AG04450 (cell line): ENCODE measurements at places on chromosomes 1 and 21.

DNA sequence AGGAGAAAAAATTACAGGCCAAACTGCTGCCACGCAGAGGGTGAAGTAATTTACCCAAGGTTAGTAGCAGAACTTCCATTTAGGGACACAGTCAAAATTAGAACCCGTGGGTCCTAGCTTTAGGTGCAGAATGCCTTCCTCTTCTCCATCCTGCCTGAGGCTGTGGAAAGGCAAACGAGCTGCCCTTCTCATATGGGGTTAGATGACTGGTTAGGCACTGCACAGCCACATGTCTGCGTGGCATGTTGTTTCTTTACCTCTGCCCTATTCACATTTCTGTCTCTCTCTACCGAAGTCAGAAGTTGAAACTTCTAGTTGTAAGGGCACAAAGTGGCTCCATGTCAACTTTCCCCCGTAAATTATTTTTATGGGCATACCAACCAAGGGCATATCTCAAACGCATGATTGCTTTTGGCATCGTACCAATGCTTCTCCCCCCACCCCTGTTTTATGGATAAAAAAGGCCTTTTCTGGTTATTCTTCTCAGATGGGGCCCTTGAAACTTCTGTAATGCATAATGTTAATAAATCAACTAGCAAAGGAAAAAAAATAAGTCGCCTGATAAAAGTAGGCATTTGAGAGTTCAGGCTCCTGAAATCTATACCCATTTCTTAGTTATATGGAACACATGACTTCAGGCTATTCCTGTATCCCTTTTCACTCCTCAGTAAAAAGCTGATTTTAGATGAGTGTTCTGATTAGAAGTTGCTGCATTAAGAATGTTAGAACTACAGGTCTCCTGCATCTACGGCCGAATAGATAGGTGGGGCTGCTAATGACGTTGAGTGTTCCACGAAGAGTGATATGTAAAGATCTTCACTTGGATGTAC is 139.6 kb upstream of the NRIP1 start:
- no peak for DNase-seq

- no peak for DNase-seq
Observed at GRCh38 chr21:42508371-42508770, 5.3 kb upstream of the SLC37A1 start.

DNA sequence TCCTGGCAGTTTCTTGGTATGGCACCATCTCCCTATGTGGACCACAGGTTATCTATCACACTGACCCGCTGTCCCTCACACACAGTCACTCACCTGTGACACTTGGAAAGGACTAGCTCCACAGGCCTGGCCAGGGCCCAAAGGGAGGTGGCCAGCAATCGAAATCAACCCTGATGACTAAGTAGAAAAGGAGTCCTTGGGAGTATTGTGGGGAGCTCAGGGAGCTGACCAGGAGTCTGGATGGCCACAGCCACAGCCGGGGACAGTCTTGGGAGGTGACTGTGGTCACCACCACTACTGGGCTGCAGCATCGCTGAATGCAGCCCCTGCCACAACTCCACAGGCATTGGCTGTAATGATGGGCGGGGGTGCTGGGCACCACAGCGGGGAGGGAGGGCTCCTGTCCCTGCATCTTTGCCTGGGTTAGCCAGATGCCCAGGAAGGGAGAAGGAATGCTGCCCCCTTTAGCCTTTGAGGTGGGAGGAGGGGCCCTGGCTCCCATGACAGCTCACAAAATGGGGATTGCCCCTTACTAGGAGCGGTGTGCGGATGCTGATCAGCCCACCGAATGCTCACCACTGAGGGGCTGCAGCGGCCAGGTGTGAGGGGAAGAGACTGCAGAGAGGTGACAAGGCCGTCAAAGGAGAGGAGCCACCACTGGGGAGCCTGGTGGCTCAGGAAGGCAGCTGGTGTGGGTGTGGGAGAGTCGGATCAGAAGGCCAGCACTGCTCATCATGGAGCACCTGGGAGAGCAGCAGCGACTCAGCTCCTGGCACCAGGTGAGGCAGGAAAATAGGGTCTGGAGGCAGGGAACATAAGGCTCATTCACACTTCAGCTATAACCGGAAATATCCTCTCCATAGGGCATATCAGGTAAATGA is 61.3 kb downstream of the H3-3A start:
- no peak for DNase-seq

- no peak for DNase-seq
Observed at GRCh38 chr1:26388791-26389445, 16.4 kb upstream of the ZNF683 start.

DNA sequence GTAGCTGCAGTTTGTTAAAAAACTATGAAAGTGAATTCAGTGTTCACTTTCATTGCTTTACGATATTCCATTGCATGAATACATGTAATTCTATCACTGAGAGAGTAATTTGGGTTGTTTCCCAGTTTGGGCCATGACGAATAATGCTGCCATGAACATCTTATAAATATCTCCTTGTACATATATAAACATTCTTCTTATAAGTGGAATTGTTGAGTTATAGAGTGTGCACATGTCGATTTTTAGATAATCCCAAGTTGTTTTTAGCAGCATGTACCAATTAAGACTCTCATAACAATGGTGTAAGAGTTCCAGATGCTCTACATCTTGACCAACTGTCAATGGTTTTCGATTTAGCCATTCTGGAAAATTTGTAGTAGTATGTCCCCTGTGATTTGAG is 40.9 kb downstream of the ALG6 start:
- DNase-seq, result peak; percentile 76

DNA sequence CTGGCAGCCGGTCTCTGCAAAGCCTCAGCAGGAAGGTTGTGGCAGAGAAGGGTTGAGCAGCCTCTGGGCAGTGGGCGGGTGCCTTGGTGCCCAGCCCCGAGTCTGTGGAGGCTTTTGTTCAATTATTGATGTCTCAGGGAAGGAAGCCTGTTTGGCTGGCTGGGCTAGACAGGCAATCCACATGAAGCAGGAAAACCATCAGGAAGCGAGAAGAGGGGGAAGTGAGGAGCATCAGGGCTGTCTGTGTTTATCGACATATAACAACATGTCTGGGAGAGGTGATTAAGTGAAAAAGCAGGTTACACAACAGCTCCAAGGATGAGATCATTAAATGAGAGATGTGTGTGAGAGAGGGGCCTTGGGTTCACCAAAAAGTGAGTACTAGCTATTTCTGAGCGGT is 105.4 kb downstream of the UBE2U start:
- no peak for DNase-seq

GRCh38 chr1:163427279-163427678 is 105.5 kb downstream of the NUF2 start:
- no peak for DNase-seq

GRCh38 chr1:16146279-16147155 is 9.4 kb downstream of the EPHA2 start:
- DNase-seq, result peak; percentile 80

GRCh38 chr21:17858747-17859146 is 39.6 kb upstream of the C21orf91 start:
- DNase-seq, result no peak

GRCh38 chr1:1270813-1271212 is 2.8 kb downstream of the UBE2J2 start:
- DNase-seq, result no peak

DNA sequence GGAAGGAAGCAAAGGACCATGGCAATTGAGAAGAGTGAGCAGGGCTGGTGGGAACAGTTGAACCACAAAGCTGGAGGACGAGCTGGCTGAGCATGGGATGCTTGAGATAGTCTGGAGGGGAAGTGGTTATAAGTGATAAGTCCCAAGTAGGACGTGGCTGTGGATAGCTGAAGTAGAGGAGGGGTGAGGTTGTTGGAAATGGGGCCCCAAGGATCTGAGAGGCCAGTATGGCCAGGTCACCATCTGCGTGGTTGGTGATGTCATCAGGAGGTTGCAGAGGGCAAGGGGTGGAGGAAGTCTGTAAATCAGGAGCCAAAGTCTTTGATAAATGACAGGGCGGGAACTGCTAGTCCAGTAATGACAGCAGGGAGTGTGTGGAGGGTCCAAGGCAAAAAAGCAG is 11.0 kb upstream of the REN start:
- no peak for DNase-seq

- DNase-seq, result no peak
Observed at GRCh38 chr1:27634985-27635367, at the start of gene FGR. FGR (minus strand) TSS chr1:27635185; CDS start chr1:27623916, 11,269 bp downstream.

GRCh38 chr1:215807218-215807617 is 240.1 kb downstream of the KCTD3 start:
- no peak for DNase-seq

DNA sequence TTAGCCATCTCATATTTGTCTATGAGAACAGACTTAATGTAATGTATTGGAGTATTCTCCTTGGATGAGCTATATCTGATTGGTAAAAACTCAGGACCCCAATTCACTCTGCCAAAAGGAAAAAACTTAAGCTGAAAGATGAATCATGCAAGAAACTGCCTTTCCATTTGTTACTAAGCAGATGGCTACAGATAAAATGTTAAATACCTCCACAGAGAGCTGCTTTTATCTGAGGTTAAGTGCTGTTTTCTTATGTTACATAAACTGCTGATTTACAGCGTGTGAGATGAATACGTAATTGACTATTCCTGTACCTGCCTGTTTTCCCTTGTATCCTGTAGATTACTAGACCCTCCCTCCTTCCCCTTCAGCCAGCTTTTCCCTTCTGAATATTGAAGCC is 49.3 kb downstream of the CLCA4 start:
- DNase-seq, result no peak

GRCh38 chr1:163056831-163057230 is 12.3 kb upstream of the RGS4 start:
- no peak for DNase-seq

- DNase-seq, result no peak
Observed at GRCh38 chr1:219897914-219898313, 30.4 kb downstream of the SLC30A10 start.

GRCh38 chr1:109882288-109883245 is 28.1 kb upstream of the CSF1 start:
- DNase-seq, result no peak
